ENCODE measurements at places on chromosomes 3 and 15.

- DNase-seq, result no peak
These were observed 315.6 kb downstream of the SOX2 start for GRCh38 chr3:182027366-182027765.

DNA sequence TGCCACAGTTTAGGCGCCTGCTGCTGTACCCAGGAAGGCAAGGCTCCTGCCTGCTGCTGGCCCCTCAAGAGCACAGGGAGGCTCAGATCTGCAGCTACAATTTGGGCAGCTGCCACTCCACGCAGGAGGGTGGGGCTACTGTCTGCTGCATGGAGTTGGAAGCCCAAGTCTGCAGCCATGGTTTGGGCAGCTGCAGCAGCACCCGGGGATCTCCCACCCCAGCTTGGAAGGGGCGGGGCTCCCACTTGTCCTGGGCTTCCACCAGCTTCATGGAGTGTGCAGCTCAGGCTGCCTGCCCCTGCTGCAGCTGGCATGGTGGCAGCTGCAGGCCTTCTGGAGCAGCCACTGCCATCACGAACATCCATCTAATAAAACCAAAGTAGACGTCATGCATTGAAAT is 512.9 kb downstream of the PYDC2 start:
- no peak for DNase-seq

DNA sequence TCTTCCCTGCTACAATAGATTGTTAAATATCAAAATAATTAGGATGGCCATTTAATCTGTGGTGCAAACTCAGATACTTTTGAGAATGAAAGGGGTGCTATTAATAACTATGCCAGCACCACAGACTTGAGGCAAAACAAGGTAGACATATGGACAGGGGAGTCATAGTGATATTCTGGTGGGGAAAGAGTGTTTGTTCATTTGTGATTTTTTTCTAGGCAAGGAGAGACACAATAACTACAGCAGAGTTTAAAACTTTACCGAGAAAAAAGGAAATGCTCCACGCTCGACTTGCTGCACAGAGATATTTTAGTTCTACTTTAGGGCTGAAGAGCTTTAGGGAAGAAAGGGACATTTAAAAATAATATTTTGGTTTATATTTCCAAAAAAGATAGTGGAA is 611.2 kb upstream of the GRM7 start:
- DNase-seq, result no peak

GRCh38 chr3:111636366-111636885 is 41.3 kb upstream of the ZBED2 start:
- no peak for DNase-seq

DNA sequence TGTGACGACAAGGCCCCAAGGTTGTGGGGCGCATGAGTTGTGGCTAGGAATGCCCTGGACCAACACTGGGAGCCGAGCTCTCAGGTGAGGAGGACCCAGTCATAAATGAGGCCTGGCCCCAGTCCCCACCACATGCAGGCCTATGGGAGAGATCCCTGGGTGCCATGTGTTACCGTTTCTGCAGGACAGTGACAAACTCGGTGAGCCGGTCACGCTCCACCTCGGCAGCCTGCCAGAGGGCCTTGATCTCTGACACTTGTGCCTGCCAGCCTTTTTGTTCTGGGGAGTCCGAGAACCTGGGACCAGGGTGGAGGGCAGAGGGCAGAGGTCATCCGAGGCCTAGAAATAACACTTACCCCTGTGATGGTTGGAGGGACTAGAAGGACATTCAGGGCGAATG is 27.7 kb upstream of the HHATL start:
- DNase-seq, result peak; percentile 41

GRCh38 chr3:3665961-3666640 is 133.1 kb upstream of the LRRN1 start:
- DNase-seq, result no peak

DNA sequence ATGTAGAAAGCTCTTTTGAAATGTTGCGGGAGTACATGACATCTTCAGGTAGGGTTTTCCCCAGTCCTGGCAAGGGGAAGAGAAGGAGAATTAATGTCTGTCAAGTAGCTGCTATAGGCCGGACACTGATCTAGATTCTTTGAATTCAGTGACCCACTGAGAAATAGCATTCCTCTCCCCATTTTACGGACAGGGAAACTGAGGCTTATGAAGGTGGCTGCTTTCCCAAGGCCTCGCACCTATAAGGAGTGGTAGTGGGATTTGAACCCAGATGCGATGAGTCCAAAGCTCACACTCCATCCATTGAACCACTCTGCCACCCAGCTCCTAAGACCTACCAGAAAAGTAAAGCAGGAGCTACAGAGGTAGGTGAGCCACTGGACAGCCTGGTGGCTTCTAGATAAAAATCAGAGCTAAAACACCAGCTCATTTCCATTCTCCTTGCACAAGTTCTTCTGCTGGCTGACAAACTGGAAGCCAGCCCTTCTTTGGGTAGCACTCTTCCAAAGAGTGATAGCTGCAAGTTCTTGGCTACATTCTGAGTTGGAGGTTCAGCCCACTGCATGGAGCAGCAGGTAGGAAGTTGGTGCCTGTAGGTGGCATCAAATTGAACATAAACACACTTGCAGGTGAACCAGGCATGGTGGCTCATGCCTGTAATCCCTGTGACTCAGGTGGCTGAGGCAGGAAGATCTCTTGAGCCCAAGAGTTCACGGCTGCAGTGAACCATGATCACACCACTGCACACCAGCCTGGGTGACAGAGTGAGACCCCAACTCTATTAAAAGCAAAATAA is 22.0 kb downstream of the ZNF710 start:
- no peak for DNase-seq

DNA sequence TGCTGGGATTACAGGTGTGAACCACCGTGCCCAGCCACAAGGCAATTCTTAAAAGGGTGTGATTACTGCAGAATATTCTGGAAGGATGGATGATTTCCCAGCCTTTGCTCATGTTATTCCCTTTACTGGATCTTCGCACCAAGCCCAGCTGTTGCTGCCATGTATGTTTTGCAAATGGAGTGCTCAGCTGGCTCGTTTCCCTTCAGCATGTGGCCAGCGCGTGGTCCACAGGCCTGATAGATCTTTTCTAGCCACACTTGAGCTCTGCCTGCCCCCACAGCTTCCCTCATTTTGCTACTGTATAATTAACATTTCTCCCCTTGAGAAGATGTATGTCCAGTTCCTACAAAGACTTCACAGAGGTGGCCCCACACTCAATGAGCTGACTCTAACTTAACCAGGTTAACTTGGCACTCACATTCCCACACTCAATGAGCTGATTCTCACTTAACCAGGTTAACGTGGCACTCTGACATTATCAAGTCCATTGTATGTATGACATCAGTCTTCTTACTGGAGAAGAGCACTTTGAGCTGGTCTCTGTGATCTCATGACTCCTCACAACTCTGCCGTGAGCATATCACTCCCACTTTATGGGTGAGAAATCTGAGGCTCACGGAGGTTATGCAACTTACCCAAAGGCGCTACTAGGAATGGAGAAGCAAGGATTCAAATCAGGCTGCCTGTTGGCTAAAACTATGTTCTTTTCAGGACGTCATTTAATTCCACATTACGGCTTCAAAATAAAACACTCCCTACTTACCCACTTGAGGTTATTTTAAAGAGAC is 49.2 kb downstream of the TM4SF4 start:
- DNase-seq, result no peak

DNA sequence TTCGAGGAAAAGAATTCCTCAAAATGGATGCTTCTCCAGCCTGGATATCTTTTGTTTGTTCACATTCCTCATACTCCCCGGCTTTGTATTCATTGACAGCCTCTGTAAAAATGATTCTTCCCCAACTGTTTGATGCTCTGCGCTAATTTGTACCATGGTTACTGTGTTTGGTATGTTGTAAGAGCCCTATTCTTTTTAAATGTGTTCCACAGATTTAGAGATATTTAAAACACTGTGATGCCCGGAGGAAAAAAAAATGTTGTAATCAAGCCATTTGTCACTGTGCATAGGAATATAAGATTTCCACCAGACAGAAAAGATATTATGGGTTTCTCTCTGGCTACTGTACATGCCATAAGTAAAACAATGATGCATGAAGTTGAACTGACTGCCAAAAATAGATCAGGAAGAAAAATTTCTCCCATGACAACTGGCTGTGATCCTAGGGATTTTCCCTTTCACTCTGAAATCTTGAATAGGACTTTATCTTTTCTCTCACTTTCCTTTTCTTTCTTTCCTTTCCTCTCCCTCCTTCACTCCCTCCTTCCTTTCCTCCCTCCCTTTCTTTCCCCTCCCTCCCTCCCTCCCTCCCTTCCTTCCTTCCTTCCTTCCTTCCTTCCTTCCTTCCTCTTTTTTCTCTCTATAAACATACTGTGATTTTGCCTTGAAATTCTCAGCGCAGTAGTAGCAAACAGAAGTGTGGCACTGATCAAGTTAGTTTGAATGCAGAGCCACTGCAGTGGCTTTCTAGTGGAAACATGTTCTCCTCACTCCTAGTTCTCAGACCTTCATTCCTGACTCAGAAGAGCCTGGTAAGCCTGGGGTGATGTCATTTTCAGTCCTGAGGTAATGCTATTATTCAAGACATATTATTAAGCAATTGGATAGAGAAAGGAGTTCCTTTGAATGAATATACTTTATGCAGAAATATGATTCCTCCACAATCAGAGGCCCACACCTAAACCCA is 254.9 kb upstream of the TBL1XR1 start:
- DNase-seq, result no peak

GRCh38 chr15:37130356-37130755 is 30.0 kb upstream of the MEIS2 start:
- no peak for DNase-seq

DNA sequence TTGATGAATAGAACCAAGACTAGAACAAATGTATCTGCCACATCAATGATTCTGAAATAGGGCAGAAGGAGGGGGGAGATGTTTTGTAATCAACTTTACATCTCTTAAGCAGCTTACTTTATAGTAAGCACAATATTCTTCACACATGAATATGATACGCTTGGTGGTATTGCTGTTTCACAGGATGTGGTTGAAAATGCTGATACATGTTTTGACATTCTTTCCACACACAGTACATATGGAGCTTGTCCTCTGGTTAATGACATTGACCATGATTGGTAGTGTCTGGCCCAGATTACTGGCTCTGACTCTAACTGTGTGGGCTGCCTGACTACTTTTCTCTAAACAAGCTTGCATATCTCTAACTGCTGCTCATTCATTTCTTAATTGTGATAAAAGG is 168.9 kb downstream of the KLHL25 start:
- no peak for DNase-seq

- DNase-seq, result no peak
These were observed 230.4 kb downstream of the ABHD5 start for GRCh38 chr3:43921056-43921648.

GRCh38 chr15:28023933-28024888 is 74.9 kb downstream of the OCA2 start:
- no peak for DNase-seq

- DNase-seq, result no peak
These were observed 17.8 kb downstream of the TPRA1 start for GRCh38 chr3:127572735-127573134.

DNA sequence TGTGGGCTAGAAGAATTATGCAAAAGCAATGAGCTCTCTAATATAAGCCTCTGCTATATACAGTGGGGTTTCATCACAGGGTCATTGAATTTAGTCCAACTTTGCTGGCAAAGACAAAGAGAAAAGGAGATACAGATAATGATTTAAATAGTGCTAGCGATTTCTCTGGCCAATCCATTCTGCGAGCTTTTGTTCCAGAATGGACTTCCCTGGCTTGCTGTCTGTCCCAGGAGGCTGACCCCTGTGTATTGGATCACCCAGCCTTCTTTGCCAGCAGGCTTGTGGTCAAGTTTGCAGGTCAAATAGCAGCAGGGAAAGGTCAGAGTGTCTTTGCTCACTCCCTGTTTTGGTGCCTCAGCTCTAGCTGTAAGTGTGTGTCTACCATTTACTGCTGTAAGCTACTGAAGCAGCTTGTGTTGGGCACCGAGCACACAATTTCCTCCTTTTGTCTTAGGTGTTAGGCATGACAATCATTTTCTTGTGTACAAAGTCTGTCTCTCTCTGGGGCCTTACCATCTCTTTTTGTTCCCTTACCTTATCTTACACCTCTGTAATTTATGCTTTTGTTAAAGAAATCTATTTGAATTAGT is 55.7 kb downstream of the UNC13C start:
- DNase-seq, result no peak

- no peak for DNase-seq
These were observed 172.4 kb downstream of the ATP8B4 start for GRCh38 chr15:49946681-49947080.

- DNase-seq, result no peak
These were observed 192.1 kb downstream of the CBLB start for GRCh38 chr3:105676621-105677300.

DNA sequence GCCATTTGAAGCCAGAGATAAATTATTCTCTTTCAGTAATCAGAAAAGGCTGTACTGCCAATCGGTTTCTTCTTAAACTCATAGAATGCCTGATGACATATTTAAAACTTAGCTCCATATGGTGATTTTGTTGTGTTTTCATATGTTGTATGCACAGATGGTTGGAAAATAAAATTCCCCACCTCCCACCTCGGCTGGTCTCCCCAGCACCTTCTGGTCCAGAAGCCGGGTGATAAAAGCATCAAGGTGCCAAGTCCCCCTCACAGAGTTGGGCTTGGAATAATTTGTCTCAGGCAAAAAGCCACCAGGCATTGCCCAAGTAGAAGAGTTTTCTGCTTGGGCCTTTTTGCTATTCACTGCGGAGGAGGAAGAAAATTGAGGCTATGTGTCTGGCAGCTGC is 18.4 kb downstream of the LARS2 start:
- no peak for DNase-seq

DNA sequence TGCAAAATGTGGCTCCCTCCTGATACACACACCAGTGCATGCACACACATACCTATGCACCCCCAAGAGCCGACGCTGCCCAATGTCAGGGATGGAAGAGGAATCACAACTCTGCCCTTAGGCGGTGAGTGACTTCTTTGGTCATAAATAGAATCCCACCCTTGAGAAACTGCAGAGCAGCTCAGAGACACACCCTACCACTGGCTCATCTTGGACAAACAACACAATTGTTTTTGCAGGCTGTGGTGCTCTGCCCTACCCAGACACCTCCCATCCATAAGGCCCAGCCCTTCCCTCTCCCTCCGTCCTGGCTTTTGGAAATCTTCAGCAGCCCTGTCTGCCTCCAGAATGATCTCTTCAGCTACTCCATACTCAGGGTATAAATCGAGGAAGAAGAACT is 73.8 kb upstream of the HRH1 start:
- DNase-seq, result no peak

- DNase-seq, result no peak
These were observed 8.0 kb downstream of the PXK start for GRCh38 chr3:58340594-58341244.

- no peak for DNase-seq
These were observed 20.2 kb downstream of the GBE1 start for GRCh38 chr3:81741216-81741615.

Data from ecto neural progenitor cell (in vitro differentiated cells).